Cardiac muscle cell (in vitro differentiated cells and primary cell): ENCODE measurements at places on chromosomes 2 and 18. TPM values are rescaled to one million over a fixed set of nuclear protein-coding genes. Genes with fewer than 3 reads are reported as not detected.

TEX44 gene
- not detected in 2 replicates for total RNA-seq

CYRIA gene
- total RNA-seq: 0.63 and 2.2 TPM in 2 replicates

BMP10 gene
- total RNA-seq: 0.46 and 0.95 TPM in 2 replicates

GATA6 gene
- total RNA-seq: 182 and 187 TPM in 2 replicates

PROKR1 gene
- 0.04 and 0.06 TPM in 2 replicates for total RNA-seq

PAX8 gene
- not detected in 2 replicates for total RNA-seq

IL1R2 gene
- total RNA-seq: not detected in 2 replicates

RAB11FIP5 gene
- total RNA-seq: 7.2 and 12.1 TPM in 2 replicates

ZNF236 gene
- 7.2 and 13.1 TPM in 2 replicates for total RNA-seq

GTF2A1L gene
- 1.4 and 1.9 TPM in 2 replicates for total RNA-seq

DSG4 gene
- total RNA-seq: not detected in 2 replicates

ASPRV1 gene
- 3.8 TPM in 2 replicates for total RNA-seq

FAM237A gene
- total RNA-seq: not detected in 2 replicates

KCNJ3 gene
- total RNA-seq: 1.9 and 3.3 TPM in 2 replicates

CCDC74A gene
- 6.3 and 20.6 TPM in 2 replicates for total RNA-seq

SERPINB5 gene
- not detected in 2 replicates for total RNA-seq

ACTR3 gene
- 64.5 and 69.7 TPM in 2 replicates for total RNA-seq

CXCR1 gene
- total RNA-seq: not detected in 2 replicates

CPLX4 gene
- not detected in 2 replicates for total RNA-seq

LYPD1 gene
- 2.3 and 2.7 TPM in 2 replicates for total RNA-seq

INO80B gene
- total RNA-seq: 23.0 and 40.9 TPM in 2 replicates

YIPF4 gene
- total RNA-seq: 8.8 and 9.6 TPM in 2 replicates

DRC1 gene
- total RNA-seq: not detected in 2 replicates

TUBA3E gene
- not detected in 2 replicates for total RNA-seq

FKBP7 gene
- total RNA-seq: 13.8 and 18.7 TPM in 2 replicates
